ENCODE measurements at places on chromosomes 2 and 18.

- DNase-seq, result no peak
These were observed 200.8 kb downstream of the SLC8A1 start for GRCh38 chr2:40251137-40251536.

GRCh38 chr2:143458258-143459190 lies 329.3 kb downstream of the ARHGAP15 start:
- no peak for DNase-seq

- DNase-seq, result no peak
These were observed 58.5 kb downstream of the MAIP1 start for GRCh38 chr2:200013906-200014305.

GRCh38 chr2:45610281-45611019 lies 617 bp downstream of the SRBD1 start:
- DNase-seq, result peak; percentile 56

DNA sequence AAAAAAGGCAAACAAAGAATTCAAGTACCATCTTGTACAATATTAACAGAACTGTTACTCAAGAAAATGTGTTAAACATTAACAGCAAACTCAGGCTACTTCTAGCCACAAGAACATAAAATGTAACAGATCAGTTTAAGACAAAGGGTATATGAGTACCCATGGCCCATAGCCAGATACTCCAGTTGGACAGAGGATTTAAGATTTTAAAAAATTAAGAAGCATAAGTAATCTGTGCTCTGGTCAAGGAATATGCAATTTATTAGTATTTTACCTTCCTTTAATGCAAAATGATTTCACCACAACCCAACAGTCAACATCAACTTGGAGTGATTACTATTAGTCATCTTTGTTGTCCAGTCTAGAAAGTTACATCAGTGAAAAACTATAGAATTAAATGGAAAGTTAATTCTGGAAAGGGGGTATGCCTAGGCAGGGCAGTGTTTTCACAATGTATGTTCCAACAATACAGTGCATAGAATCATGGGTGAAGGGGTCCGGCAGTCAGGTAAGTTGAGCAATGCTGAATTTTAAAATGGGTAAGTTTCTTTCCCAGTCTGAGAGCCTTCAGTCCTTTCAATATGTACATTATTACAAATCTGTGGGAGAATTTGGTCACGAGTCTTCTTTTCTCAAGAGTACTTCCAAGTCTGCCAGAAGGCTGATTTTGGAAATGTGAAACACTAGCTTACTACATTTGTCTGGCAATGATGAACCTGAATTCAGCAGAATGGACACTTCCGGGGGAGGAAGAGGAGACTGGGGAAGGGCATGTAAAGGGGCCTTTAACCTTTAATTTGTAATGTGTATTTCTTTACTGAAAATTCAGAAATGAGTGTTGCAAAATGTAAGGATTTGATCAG lies 34.5 kb downstream of the SFT2D3 start:
- no peak for DNase-seq

- no peak for DNase-seq
These were observed 16.3 kb downstream of the DYNC2LI1 start for GRCh38 chr2:43790147-43790546.

DNA sequence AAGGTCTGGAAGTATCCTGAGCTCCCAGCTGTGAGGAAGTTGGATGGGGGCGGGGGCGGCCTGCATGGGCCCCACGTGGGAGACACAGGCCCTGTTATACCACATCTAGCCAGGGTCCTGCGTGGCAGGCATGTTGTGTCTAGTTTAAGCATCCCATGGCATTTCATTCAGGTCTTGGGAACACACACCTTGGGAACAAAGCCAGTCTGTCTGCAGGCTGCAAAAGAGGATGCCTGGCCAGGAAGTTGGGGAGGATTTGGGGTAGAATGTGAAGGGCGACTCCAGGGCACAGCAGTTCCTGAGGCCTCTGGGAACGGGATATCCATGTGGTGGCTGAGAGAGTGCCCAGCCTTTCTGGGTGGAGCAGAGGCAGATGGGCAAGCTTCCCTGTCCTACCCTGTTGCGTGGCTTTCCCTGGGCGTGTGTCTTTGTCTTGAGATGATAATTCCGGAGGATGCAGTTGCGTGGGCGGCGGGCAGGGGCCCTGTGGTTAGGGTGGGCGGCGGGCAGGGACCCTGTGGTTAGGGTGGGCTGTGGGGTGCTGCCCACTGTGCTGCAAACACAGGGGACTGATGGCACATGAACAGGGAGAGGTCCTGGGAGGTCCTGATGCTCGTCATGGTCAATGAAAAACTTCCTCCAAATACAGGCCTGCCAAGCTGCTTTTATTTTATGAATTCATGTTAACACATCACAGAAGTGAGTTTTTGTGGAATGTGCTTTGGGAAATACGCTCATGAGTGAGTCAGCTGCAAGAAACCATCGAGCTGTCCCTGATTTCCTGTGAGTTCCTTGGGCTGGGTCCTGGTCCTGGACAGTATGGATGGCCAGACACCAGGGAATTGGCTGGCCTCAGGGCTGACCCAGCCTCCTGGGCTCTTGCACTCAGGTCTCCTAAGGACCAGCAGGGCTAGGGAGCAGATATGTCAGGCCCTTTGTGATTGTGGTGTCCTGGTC lies 90.0 kb upstream of the HS6ST1 start:
- no peak for DNase-seq

DNA sequence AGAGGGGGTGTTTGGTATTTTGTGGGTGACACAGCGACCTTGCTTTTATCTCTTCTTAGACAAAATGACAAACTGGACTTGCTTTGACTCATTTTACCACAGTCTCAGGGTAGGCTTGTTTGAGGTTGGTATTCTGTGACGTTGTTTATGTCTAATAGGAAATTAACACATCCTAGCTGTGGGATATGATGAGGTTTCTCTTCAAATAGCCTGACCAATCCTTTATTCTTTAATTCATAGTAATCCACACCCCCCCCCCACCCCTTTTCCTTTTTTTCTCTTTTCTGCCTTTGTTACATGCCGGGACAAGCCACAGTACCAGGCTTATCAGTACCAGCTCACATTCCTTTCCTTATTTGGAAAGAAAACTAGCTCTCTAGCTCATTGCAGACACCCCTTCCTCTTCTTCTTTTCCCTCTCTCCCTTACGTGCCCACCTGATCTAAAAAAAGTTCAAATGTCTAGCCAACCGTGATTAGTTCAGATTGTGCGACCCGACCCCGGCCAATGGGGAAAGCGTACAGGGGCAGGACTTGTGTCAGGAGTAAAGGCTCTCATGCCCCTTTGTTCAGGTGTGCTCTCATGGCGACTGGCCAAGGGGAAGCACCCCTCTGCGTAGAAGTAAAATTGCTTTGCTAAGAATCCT lies 52.2 kb upstream of the PTPRM start:
- no peak for DNase-seq

- no peak for DNase-seq
These were observed 69.1 kb downstream of the LCLAT1 start for GRCh38 chr2:30516166-30516565.

- DNase-seq, result no peak
These were observed 17.7 kb upstream of the CHRNA1 start for GRCh38 chr2:174781996-174782395.

- no peak for DNase-seq
These were observed 8.2 kb upstream of the KCTD1 start for GRCh38 chr18:26556573-26556972.

- DNase-seq, result no peak
These were observed 162.7 kb upstream of the ETAA1 start for GRCh38 chr2:67234440-67234839.

DNA sequence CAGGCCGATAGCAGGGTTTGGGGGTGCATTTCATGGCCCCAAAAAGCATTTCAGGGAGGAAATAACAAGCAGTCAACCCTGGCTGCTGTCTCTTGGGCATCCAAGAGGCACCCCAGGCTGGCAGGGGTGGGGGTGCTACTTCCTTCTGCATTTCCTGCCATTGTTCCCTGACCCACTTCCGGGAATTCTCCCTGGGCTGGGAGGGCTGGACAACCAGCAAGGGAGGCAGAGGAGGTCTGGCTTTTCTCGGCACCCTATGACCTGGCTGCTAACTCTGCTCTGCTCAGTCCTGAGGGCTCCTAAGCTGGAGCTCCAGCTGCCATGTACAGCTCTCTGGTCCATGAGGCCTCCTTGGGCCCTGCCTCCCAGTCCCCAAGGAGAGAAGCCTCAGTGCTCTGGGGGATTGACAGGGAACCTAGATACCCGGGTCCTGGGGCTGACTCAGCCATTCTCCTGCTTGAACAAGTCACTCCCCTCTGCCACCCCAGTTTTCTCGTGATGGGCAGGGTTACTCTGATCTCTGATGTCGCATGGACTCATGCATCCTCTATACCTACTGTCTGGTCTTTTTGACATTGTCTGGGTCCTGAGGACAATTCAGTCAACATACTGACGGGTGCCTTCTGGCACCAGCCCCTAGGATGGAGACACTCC lies 47.2 kb downstream of the DYSF start:
- DNase-seq, result no peak

- no peak for DNase-seq
These were observed 8.1 kb downstream of the PFN4 start for GRCh38 chr2:24115057-24115456.

DNA sequence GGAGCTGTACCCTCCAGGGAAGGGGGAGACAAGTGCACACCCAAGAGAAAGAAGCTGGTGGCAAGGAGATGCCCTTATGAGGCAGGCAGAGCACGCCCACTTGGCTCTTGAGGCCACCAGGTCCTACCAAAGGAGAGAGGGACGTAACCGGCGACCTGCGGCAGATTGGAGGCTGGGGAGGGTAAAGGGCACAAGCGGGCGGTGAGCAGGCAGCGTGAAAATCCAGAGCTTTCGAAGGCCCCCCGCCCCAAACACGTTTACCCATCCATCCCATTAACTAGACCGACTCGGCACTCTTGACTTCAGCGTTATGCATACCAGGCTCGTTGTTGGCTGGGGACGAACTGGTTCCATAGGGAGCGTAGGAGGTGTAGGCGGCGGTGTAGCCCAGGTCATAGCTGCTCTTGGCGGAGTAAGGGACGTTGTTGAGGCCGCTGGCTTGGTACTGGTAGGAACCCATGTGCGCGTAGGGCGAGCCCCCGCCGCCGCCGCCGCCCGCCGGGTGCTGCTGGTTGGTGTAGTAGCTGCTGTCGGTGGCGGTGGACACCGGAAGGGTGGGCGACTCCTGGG lies 794 bp downstream of the DLX2 start:
- DNase-seq, result peak; percentile 47

DNA sequence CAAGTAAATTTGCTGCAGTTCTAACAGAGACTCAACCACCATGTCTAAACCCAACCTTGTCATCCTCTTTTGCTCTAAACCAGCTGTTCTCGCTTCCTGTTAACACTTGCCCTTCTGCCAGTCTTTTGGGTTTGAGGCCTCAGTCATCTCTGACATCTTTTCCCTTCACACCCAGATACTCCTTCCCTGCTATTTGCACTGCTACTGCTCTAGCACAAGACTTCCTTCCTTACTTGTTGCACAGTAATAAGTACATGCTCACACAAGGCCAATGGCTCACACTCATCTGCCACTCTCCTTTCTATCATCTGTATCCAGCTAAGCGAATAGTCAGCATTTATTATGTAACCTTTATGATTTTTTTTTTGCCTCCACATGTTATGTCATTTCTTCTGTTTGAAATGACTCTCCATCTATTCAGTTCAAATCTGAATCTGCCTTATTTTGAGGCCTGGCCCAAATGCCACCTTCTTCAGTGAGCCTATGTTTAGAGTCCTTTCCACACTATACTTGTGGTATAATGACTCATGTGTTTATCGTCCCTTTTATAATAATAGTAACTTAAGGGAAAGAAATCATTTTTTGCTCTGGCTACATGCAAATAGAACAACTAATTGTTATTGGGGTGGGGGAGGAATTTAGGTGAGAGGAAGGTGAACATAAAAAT lies 22.5 kb upstream of the CDKL4 start:
- peak; percentile 9 for DNase-seq

- DNase-seq, result no peak
These were observed 67.7 kb downstream of the TWIST2 start for GRCh38 chr2:238915596-238915995.
